NCI-H774 (cell line): ENCODE measurements at places on chromosomes 11 and 22.

- DNase-seq: peak; percentile 38
These were observed 743.5 kb downstream of the BRD1 start for GRCh38 chr22:49084206-49084605.

- no peak for DNase-seq
These were observed 106.0 kb upstream of the TIMP3 start for GRCh38 chr22:32695451-32695891.

- DNase-seq: no peak
These were observed 964.5 kb upstream of the CHORDC1 start for GRCh38 chr11:91187314-91187713.

GRCh38 chr22:49660321-49660720 lies 167.4 kb downstream of the BRD1 start:
- DNase-seq: no peak

- DNase-seq: no peak
These were observed 1155.9 kb downstream of the TBC1D22A start for GRCh38 chr22:47918276-47918921.

- no peak for DNase-seq
These were observed 1.6 kb upstream of the RPS19BP1 start for GRCh38 chr22:39534092-39534506.

DNA sequence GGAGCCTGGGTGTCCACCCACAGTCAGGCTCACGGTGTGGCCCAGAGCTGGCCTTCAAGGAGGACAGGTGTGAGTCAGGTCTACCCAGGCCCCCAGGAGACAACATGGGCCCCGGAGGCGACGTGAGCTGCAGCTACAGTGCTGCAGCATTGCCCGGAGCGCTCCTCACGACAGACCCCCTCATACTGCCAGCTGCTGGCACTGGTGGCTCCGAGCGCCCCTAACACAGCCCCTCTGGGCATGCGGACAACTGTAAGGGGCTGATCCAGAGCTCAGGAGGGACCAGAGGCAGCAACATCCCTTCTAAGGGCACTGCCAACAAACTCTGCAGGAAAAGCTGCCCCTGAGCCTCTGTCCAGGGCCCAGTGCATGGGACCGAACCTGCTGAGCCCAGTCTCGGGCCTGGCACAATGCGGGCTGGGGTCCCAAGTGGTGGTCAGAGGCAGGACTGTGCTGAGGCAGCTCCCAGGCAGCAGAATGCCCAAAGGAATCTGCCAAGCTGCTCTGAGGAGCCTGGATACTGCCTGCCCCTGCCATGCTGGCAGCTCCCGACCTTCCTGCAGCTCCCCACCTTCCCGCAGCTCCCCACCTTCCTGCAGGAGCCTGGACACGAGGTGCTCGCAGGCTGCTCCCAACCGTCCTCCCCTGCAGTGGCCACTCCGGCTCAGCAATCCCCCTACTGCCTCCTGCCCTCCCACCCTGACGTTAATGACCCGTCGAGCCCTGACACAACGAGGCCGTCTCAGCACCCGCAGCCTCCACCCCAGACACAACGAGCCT lies 15.1 kb downstream of the CHID1 start:
- DNase-seq: no peak

DNA sequence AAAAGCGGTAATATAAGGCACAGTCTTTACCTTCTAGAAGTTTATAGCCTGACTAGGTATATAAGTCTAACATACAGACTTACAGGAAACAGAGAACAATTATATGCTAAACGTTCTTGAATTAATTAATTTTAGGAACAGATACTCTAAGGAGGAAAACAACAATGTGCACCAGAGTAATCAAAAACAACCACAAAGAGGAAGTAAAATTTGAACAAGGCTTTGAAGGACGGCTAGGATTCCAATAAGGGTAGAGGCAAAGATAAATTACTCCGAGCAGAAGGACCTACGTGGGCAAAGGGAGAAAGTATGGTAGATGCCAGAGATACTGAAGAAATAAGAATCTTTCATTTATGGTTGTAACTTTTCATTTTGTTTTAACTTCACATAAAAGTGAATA lies 54.4 kb downstream of the ENTHD1 start:
- DNase-seq: no peak

DNA sequence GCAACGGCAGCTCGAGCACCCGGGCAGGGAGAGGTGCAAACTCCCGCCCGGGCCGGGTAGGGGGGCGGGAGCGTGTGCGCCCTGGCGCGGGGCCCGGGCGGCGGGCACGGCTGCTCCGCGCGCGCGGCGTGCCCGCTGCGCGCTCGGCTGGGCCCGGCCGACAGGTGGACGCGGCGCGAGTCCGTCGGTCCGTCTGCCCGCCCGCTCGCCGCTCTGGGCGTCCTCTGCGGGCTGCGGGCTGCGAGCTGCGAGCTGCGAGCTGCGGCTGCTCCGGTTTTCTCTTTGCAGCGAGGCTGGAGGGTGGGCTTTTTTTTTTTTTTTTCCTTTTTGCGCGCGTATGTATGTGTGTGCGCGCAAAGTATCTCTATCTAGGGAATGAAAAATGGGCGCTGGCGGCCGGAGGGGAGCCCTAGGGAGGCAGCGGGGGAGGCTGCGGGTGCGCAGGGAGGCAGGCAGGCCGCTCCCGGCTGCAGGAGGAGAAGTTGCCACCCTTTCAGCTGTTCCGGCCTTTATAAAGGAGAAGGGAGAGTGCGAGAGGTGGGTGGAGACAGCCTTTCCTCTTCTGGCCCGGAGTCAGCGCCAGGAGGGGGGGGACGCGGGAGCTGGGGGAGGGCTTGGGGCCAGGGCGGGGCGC lies at the start of gene PDGFB:
Gene PDGFB, minus strand, starts transcription at position 487 of the 634 bp plus-strand sequence. CDS start 1,019 bp downstream, outside the sequence.
- DNase-seq: peak; percentile 31
